ENCODE measurements at places on chromosomes 1 and 21.

DNA sequence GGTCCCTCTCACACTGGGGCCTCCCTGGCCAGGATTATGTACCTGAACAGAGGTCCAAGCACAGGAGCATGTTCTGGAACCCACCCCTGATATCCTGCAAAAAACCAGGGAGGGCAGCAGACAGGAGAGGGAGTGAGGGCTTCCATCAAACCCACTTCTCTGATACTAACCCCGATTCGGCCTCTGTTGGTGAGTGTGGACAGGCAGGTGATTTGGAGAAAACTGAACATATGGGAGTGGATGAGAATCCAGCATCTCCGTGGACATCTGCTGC, 215.3 kb downstream of the MATN1 start:
- DNase-seq = no peak

GRCh38 chr1:162265983-162266382, 110.7 kb downstream of the SPATA46 start:
- DNase-seq = no peak

GRCh38 chr1:111218701-111219556, 8.6 kb upstream of the CHI3L2 start:
- no peak for DNase-seq

DNA sequence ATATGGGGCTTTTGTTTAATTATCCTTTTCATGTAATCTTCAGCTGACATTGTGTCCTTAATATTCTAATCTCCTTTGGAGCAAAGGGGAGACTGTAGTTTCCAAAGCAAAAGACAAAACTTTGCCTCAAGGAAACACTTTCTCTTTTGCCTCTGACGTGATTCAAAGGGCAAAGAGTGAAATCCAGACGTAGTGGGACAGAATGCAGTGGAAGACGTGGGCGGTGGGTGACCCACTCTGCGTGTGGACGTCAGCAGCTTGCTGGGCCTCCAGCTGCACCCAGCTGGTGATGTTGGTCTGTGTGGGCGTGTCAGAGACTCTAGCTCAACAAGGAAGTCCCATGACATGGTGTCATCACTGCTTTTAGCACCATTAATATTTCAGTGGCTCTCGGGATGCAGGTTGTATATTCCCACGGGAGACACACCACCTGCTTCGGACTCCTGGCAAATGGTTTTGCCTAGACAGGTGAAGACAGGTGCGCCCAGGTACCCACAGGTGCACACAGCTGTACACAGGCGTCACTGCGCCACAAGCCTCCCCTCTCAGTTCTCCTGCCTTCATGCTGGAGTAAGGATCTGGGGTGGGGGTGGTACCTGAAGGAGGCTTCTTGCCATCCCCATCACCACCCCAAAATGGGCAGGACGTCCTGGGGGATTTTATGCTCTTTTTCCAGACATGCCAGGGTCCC, 292.1 kb upstream of the VAMP3 start:
- DNase-seq = no peak

DNA sequence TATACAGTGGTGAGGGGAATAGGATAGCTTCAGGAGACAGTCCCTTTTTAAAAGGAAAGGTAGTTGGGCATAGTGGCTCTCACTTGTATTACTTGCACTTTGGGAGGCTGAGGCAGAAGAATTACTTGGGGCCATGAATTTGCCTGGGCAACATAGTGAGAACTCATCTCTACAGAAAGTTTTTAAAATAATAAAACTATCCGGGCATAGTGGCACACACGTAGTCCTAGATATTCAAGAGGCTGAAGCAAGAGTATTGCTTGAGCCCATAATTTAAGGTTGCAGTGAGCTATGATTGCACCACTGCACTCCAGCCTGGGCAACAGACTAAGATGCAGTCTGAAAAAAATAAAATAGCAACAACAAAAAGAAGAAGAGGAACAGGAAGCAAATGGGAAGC, 27.2 kb downstream of the GORAB start:
- no peak for DNase-seq

DNA sequence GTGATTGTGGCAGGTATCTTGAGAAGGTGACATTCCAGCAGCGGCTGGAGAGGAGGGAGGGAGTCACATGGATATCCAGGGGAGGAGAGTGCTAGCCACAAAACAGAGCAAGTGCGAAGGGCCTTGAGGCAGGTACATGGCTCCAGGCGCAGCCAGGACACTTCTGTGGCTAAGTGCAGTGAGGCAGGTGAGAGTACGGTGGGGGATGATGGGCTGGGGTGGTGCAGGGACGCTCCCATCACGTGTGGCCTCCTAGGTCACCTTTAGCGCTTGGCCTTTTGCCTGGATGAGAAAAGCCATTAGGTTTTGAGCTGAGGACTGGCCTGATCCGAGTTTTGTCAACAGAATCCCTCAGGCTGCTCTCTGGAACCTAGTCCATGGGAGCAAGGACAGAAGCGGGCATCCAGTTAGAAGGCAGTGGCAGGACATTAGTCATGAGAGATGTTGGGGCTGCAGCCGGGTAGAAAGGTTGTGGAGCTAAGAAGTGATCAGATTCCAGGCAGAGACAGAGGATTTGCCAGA, 31.6 kb downstream of the SMYD2 start:
- DNase-seq = no peak

DNA sequence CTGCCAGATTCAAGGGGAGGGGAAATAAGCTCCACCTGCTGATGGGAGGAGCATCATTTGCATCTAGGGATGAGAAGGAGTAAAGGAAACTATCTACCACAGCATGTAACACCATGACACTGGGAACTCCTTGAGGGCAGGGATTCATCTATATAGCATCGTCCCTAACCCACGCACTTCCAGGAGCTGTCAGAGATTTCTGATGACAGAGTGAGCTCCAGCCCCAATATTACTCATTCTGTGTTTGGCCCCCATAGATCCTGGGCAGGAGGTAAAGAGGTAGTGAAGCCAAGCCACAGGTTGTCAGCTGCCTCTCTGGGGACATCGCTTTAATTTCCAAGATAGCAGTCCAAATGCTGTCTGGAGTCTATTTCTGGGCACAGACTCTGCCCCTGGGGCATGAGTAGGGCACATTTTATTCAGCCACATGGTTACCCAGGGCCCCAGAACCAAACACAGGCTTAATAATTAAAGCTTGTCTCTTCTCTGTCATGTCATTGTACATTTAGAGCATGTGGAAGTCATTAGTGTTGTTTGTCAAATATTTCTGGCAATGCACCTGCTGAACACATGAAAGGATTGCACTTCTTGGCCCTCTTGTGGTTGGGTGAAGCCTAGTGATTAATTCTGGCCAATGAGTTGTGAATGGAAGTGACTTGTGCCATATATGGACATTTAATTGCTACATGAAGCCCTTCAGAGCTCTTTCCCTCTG, 105.9 kb upstream of the POU3F1 start:
- no peak for DNase-seq
